Activated naive CD8-positive, alpha-beta T cell treated with anti-CD3 and anti-CD28 coated beads, Interleukin-2, amount 10 ng/mL, durations not matched to agents 7 days and 5 days (primary cell): ENCODE measurements at places on chromosomes 11 and 22. TPM values are rescaled to one million over a fixed set of nuclear protein-coding genes. Genes with fewer than 3 reads are reported as not detected.
A peak's percentile ranks its signal among the peaks of the same experiment; 100 is the strongest.

The TIGD3 gene
- 0.97 TPM for total RNA-seq

GRCh38 chr11:26109658-26110368, 222.1 kb upstream of the ANO3 start:
- H3K27me3 ChIP-seq: no peaks in the 10 kb centered on the region
- H3K27ac ChIP-seq: no peak overlapping the region
- DNase-seq: no peak
- no peak overlapping the region for H3K4me3 ChIP-seq

DNA sequence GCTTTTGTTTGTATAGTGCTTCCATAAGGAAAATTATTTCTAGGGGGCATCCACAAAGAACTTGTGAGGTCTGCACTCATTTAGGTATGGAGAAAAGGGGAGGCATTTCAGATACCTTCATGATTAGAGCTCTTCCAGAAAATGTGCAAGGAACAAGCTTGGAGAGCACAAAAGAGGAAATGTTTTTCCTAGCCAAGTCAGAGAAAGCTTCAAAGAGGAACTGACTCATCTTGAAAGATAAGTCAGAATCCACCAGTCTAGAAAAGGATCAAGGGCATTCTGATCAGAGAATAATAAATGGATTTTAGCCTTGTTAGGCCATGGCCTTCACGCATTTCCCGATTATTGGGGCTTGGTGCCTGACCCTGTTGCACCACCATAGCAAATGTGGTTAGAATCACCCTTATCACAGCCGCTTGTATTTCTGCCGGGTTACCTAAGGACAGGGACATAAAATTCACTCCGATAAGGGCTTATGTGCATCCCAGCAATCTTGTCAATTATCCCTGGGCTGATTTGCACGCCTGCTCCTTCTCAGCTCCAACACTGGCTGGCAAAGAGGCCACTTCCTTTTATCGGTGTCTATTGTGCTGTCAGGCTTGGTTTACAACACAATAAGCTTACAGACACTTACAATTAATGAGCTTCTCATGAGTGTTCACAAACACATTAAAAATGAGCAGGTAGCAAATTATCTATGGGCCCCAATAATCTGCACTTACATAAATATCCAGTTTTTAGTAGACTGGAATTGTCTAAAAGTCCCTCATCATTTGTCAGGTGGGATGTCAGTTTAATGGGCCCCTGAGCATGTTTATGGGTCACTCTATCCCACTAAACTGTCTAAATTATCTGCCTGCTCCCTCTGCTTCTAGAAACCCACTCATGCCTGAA, 613.5 kb downstream of the SOX6 start:
- no peak overlapping the region for H3K4me3 ChIP-seq
- no peaks in the 10 kb centered on the region for H3K36me3 ChIP-seq
- no peak for DNase-seq
- no peaks in the 10 kb centered on the region for H3K4me1 ChIP-seq
- no peak overlapping the region for H3K27ac ChIP-seq

GRCh38 chr22:46959369-46959768, 196.9 kb downstream of the TBC1D22A start:
- DNase-seq: no peak
- peaks cover 7% of the 10 kb centered on the region for H3K4me1 ChIP-seq
- no peak overlapping the region for H3K27ac ChIP-seq
- H3K27me3 ChIP-seq: no peaks in the 10 kb centered on the region

The CLMP gene
- total RNA-seq: 0.25 TPM

The SERPIND1 gene
- total RNA-seq: not detected

GRCh38 chr11:77236901-77237300, 64.6 kb downstream of the GDPD4 start:
- no peaks in the 10 kb centered on the region for H3K4me1 ChIP-seq
- H3K27me3 ChIP-seq: peaks cover 34% of the 10 kb centered on the region

DNA sequence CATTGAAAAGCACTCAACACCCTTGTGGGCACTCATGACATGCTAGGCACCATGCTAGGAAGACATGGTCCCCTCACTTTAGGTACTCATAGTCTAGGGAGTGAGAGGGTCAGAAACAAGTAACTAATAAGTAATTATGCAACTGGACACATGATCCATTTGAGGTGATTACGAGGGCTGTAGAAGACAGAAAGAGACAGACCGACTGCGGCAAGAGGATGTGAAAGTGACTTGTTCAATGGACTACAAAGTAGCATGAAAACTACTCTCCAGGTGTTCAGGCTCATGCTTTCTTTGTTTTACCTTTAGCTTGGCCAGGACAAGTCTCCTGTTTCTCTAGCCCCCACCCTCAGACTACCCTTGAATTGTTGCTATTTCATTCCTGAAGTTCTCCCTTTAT, 310.8 kb upstream of the SORL1-AS1 start:
- no peaks in the 10 kb centered on the region for H3K27me3 ChIP-seq
- no peak overlapping the region for H3K4me3 ChIP-seq
- no peak overlapping the region for H3K27ac ChIP-seq
- H3K4me1 ChIP-seq: no peaks in the 10 kb centered on the region
- no peak for DNase-seq

DNA sequence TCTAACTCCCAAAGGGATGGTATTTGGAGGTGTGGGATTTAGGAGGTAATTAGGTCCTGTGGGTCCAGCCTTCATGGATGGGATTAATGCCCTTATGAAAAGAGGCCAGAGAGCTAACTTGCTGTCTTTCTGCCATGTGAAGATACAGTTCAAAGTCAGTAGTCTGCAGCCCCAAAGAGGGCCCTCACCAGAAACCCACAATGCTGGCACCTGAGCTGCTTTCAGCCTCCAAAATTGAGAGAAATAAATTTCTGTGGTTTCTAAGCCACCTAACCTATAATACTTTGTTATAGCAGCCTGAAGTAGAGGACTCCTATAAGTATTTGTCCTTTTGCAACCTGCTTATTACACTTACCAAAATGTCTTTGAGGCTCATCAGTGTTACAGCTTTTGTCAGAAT, 16.2 kb downstream of the ATM start:
- no peaks in the 10 kb centered on the region for H3K27me3 ChIP-seq
- peak overlapping the region; percentile 63 for H3K4me3 ChIP-seq
- peaks cover 71% of the 10 kb centered on the region for H3K4me1 ChIP-seq
- H3K36me3 ChIP-seq: peaks cover 46% of the 10 kb centered on the region

GRCh38 chr22:44132724-44133123, 48.0 kb upstream of the PARVG start:
- no peak overlapping the region for H3K4me3 ChIP-seq
- no peak overlapping the region for H3K27ac ChIP-seq
- peaks cover 37% of the 10 kb centered on the region for H3K36me3 ChIP-seq
- DNase-seq: no peak
- H3K4me1 ChIP-seq: peaks cover 13% of the 10 kb centered on the region
- H3K27me3 ChIP-seq: no peaks in the 10 kb centered on the region

DNA sequence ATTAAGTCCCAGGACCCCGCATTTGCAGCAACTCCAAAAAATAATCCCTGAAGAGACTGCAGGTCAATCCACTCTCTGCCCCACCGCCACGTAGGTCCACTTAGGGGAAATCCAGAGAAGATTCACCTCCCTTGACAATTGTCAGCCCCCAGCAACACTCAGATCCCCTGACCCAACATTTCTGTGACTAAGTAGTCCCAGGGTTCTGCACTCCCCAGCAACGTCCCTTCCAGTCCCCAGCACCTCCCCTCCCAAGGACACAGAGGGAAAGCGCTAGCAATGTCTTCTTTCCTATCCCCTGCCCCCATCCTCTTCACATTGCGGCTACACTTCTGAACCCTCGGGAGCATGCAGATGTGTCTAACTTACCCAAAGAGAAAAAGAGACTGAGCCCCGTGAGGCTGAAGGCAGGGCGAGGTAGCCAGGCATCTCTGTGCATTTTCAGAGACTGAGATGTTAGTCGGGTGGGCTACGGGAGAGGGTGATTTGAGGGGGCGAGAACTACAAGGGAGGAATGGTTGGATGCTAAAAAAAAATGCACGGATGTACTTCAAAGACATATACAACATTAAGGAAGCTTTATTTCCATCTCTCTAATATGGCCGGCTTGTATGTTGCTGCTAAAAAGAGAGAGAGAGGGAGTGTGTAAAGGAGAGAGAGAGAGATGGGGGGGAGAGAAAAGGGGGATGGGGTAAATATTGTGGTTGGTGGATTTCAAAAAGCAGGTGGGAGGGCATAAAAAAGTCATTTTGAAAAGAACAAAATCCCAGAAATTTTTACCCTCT, at the start of gene SCN2B:
TSS of gene SCN2B (minus strand) at position 647 of the 785 bp plus-strand sequence. CDS start at position 439, 208 bp downstream.
- H3K4me3 ChIP-seq: no peak within 1 kb of the TSS
- no peak within 1 kb of the TSS for H3K27ac ChIP-seq
- peaks cover 3% of the 10 kb centered on the region for H3K4me1 ChIP-seq
- DNase-seq: no peak
- H3K36me3 ChIP-seq: no peaks in the 10 kb centered on the region

DNA sequence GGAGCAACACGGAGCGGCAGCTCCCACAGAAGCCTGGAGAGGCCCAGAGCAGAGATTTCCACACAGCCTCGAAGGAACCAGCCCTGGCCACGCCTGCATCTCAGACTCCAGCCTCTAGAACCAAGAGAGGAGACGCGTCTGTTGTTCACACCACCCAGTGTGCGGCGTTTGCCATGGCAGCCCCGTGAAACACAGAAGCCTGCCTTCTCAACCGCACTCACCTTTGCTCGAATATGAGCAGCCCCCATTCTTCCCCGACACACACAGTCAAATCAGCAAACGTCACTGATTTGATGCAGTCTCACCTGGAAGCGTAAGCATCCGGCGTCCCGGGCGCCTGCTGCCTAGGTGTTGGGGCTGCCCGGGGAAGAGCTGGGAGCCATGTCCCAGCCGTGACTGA, 14.2 kb upstream of the TALDO1 start:
- no peak overlapping the region for H3K4me3 ChIP-seq
- peaks cover 4% of the 10 kb centered on the region for H3K27me3 ChIP-seq
- H3K36me3 ChIP-seq: no peaks in the 10 kb centered on the region
- no peak overlapping the region for H3K27ac ChIP-seq

DNA sequence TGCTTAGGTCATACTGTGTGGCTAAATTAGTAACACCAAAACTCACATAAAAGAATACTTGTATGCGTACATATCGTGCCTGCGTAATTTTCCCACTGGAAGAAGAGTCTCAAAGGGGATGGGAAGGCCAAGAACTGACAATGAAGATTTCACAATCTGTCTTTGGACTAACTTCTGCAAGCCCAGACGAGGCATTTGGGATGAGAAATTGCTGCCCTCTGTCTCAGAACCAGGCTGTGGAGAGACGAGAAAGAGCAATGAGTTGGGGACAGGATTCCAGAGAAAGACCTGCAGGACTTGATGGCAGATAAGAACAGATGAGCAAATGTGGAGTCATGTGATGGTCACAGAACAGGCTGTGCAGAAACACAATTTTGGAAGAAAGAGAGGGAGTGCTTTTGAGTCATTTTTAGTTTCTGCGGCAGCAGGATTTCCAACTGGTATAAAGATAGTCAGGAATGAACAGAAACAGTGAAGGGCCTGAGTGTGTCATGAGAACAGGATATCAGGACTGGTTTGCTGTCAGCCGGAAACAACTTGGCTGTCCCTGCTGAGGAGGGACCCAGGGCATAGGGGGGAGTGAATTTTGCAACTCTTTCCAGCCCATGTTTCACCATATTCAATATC, 82.7 kb upstream of the CTSC start:
- DNase-seq: no peak
- H3K4me1 ChIP-seq: peaks cover 69% of the 10 kb centered on the region
- H3K36me3 ChIP-seq: peaks cover 30% of the 10 kb centered on the region
- H3K27ac ChIP-seq: peak overlapping the region; percentile 17
- H3K27me3 ChIP-seq: no peaks in the 10 kb centered on the region

DNA sequence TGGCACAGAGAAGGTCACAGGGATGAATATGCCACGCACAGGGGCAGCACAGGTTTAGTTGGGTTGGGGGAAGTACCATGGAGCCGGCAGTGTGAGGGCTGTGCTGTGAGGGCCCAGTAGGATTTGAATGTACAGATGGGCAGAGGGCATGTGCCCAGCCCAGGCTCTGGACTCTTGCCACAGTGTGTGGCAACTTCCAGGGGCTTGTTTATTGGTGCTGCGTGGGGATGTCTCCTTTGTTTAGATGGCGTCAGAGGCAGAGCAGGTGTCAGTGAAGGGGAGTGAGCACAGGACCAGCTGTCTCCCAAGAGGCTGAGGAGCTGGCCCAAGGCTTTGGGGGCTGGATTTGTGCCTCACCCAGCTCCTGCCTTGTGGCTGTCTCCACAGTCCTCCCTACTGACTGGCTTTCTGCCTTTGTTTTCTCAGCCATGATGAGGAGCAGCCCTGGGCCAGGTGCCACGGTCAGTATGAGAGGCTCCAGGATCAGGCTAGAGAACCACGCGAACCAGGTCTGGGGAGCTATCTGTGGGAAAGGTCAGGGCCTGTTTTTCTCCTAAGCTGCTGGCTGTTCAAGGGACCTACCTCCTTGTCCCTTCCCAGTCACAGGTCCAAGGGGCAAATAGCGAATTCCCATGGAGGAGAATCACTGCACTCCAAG, 21.9 kb downstream of the SUN2 start:
- peak overlapping the region; percentile 75 for H3K27ac ChIP-seq
- H3K27me3 ChIP-seq: no peaks in the 10 kb centered on the region
- DNase-seq: no peak
- H3K4me1 ChIP-seq: peaks cover 26% of the 10 kb centered on the region

DNA sequence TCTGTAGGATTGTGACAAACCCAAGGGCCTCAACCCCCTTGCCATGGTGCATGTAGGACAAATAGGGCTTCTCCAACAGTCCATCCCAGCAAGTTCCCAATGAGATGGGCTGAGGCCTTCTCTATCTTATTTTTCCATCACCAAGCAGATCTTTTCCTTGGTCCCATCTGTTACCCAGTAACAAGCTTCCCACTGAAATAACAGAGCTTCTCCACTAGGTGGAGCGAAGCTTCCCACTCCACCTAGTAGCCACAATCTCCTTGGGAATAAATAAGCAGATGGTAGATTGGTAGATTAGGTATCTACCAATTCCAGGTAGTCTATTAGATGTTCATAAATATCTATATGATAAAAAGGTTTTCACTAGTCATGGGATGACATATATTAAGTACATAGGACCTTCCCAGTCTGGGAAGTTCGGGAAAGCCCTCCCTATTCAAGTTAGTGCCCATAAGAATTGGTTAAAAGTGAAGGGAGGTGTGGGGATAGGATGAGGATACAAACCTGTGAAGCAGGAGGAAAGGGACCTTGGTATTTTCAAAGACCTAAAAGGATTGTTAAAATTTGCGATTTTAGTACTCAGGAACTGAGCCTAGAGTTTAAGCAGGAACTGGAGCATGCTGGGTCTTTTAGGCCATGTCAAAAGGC, 5.9 kb upstream of the OR52L1 start:
- no peaks in the 10 kb centered on the region for H3K4me1 ChIP-seq
- no peak overlapping the region for H3K4me3 ChIP-seq
- no peak for DNase-seq
- no peak overlapping the region for H3K27ac ChIP-seq
- peaks cover 11% of the 10 kb centered on the region for H3K27me3 ChIP-seq
- no peaks in the 10 kb centered on the region for H3K36me3 ChIP-seq

The MISFA gene
- total RNA-seq: 2.2 TPM

The SLC22A8 gene
- not detected for total RNA-seq

The MYBPC3 gene
- not detected for total RNA-seq
